ENCODE measurements at places on chromosomes 6 and 20.
A peak's percentile ranks its signal among the peaks of the same experiment; 100 is the strongest.

- DNase-seq: no peak
Measured at GRCh38 chr6:32967151-32968091, 973 bp upstream of the BRD2 start.

DNA sequence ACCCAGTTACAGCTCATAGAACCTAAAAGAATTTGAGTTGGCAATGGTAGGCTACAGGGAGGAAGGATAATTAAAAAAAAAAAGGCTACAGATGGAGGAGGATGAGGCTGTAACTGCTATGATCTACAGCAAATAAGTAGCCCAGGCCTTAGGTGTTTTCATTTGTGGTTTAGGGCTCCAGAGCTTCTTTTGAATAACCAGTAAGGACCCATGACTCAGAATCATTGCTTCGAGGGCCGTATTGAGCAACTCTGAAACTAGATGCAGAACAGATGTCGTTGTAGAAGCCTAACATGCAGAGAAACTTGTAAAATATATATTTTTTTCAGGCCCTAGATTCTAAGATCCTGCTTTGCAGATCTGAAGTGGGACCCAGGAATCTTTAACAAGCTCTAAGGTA, 19.0 kb upstream of the ASIP start:
- DNase-seq: no peak

DNA sequence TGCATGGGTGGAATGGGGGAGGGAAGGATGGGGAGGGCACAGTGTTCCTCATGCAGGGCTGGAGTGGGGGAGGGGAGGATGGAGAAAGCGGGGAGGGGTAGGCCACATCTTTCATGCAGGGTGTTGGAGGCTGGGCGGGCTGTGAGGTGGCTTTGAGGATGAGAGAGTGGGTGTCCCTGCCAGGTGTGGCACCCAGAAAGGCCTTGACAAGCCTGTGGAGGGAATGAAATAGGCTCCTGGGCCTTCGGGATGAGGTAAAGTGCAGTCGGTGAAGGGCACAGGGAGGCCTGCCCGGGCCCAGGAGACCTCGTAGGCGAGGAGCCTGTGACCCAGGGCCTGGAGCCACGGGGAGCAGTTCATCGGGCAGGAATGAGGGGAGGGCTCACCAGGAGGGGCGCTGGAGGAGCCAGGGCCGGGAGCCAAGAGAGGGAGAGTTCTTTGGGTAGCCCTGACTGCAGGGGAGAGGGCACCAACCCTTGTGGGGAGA, 7.6 kb downstream of the CEBPB start:
- no peak for DNase-seq

GRCh38 chr6:104682722-104683643, 176.7 kb downstream of the HACE1 start:
- peak; percentile 49 for DNase-seq

All from activated T-helper 9 cell treated with anti-CD3 and anti-CD28 coated beads, Interleukin-2, amount 50 U/mL, for 16 hours (primary cell).